ENCODE measurements at places on chromosomes 6 and 20.
A peak's percentile ranks its signal among the peaks of the same experiment; 100 is the strongest.

- peak; percentile 84 for DNase-seq
Observed at GRCh38 chr6:104995989-104996617, 39.2 kb downstream of the LIN28B start.

GRCh38 chr6:139732451-139732850 is 358.0 kb upstream of the CITED2 start:
- DNase-seq, result no peak

DNA sequence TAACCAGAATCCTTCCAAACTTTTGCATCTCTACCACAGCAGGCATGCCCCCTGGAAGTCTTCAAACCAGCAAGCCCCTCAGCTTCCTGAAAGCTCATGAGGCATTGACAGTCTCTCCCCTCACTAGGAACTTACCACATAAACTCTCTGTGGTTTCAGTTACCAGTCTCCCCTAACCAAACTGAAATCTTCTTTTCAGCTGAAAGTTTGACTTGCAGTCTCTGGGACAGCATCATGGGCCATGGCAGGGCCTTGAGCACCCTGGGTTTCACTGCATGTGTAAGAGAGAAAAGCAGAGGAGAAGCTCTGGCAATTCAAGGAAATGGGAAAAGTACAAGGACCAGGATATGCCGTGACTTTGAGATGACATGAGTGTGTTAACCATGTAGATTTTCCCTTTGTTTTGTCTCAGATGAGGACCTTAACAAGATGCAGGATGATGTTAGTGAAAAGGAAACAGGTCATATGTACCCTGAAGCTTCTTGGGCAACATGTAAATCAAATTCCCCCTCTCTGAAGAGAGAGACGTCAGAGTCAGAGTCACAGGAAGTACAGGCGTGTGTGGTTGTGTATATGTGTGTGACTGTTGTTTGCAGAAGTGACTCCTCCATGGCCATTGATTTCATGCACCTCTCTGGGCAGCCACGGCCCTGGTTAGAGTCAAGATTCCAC is 106.3 kb downstream of the TNFRSF21 start:
- DNase-seq, result no peak

GRCh38 chr6:52550014-52550575 is 26.8 kb downstream of the TRAM2 start:
- no peak for DNase-seq

DNA sequence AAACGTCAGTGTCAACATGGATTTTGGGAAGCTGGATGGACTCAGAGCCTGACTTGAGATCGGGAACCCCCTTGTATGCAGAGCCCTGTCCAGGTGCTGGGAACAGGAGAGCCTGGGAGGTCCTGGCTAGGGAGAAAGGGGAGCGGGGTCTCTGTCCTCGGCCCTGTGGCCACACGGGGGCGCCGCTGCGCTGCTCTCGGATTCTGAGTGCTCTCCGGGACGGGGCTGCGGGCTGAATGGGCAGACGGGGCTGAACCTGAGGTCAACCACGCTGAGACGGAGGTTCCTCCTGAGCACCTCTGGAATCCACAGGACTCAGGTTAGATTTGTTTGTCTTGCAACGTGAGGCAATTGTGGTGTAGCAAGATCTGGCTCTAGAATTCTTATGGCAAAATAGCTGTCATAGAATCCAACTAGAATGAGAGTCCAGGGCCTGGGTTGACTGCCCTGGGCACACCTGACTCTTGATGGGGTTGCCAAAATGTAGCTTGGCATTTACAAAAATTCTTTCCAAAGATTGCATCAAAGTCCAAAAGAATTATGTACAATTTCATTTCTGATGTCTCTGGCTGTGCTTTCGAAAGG is 20.6 kb upstream of the HLA-F start:
- DNase-seq, result peak; percentile 81
